ENCODE measurements at places on chromosomes 3 and 15.

- DNase-seq: no peak
Measured at GRCh38 chr15:70428211-70428822, 330.6 kb upstream of the TLE3 start.

DNA sequence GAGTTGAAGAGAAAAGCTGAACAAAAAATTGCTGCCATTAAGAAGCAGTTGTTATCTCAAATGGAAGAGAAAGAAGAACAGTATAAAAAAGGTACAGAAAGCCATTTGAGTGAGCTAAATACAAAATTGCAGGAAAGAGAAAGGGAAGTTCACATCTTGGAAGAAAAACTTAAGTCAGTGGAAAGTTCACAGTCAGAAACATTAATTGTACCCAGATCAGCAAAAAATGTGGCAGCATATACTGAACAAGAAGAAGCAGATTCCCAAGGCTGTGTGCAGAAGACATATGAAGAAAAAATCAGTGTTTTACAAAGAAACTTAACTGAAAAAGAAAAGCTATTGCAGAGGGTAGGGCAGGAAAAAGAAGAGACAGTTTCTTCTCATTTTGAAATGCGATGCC, 152.4 kb upstream of the LRRFIP2 start:
- DNase-seq: no peak

DNA sequence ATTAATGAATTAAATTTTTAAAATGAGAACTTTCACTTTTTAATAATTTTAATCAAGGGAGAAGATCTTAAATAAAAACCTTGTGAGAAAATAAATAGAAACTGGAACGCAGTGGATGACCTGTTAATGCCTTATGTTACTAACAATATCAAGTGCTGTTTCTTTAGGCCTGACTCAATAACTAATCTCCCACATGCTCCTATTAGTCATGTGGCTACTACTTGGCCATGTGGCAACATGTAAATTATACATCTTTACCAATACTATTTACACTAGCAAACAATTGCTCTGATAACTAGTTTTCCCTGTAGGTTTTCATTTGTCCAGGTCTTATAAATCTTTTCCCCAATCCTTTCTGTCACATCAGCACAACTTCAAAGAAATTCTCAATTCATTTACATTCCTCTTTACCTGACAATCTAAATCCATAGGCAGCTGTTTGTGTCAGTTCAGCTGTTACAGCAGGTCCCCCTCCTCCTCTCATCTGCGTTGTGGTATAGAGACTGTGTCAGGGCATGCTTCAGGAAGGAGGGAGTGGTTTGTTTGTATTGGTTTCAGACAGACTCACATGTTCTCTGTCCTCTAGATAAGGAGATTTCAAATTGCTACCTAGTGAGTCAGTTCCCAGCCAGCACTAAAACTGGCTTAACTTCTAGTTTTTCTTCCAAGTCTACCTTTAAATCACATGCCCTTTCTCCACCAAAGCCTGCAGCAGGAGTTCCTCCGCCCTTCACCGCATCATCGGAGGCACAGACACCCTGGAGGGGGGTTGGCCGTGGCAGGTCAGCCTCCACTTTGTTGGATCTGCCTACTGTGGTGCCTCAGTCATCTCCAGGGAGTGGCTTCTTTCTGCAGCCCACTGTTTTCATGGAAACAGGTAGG, 11.3 kb upstream of the C3orf52 start:
- no peak for DNase-seq

DNA sequence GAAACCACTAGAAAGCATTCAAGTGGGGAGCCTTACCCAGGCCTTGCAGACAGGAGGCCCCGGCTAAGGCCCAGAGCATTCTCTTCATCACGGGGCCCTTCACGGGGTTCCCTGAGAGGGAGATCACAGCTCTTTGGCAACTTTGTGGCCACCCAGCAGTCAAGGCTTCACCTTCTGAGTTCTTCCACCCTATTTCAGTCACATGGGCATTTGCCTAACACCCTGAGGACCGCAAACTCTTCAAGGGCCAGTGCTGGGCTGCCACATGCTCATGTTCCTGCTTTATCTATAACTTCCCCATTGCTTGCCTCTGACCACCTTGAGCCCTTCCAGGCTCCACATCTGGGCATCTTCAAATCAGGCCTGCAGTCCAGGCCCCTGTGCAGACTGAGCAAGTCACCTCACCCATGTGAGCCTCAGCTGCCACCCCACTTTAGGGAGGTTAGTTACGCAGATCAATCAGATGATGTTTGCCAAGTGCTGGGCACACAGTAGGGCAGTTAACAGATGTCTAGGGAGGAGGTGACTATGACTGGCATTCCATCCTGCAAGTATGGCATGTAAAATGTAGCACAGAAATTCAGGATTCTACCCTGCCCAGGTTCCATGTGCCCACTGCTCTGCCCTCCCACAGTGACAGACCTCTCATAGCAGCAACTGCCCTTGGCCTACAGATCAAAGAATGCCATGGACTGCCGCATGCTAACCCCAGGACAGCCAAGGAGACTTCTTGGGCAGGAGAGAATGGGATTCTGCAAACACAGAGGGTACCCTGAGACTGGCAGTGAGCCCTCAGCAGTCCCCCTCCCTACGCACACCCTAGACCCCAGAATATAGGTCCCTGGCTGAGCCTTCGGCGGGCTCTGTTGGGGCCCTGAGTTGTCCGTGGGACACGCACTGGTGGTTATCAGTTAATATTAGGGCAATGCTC, 37.6 kb upstream of the ZNF710 start:
- no peak for DNase-seq

GRCh38 chr3:46845397-46845859, 17.8 kb downstream of the MYL3 start:
- DNase-seq: no peak

Measured in SIG-M5 (cell line).